ENCODE measurements at places on chromosomes 6 and 20.
A peak's percentile ranks its signal among the peaks of the same experiment; 100 is the strongest.

DNA sequence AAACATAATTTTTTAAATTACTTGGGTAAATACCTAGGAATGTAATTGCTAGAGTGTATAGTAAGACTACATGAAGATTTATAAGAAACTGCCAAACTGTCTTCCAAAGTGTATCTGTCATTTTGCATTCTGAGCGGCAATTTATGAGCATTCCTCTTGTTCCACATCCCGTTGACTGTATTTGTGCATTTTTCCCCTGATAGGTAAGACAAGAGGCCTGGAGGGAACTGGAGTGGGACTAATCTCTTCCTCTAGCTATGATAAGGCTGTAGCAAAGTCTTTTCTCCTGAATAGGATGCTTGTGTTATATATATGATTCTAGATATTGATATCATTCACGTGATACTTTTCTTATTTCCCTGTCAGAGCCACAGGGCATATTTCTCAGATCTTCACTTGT, 1557.5 kb downstream of the GRIK2 start:
- DNase-seq = no peak

DNA sequence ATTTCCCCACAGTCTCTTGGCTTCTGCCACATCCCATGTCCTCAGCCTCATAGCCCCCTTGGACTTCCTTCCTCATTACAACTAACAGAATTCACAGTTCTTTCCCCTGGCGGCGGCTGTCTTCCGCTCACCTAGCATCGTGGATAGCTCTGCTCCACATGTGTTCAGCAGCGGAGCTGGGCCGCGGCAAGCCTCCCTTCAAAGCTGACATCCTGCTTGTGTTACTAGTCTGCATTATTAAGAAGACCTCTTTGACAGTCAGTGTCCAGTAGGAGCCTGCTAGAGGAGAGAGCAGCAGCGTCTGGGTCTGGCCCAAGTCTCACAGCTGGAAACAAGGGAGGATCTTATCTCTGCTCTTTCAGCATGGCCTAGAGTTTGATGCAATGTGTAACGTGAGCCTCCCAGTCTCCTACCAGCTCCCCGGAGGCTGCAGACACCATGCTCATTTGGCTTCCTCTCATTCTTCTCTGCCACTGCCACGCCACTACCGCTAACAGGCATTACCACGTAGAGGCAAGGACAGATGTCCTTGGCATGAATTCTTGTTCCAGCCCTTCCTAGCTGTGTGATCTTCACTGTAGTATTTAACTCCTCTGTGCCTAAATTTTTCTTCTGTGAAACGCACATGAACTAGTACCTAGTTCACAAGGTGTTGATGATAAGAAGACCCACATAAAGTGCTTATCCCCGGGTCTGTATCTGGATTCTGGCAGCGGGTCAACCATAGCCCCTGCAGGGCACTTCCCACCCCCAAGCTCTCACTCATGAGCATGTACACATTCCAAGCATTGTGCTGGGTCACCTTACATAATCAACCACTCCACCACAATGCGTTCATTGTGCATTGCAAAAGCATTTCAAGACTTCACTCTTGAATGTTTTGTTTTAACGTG, 107.1 kb upstream of the BACH2 start:
- DNase-seq = peak; percentile 23

DNA sequence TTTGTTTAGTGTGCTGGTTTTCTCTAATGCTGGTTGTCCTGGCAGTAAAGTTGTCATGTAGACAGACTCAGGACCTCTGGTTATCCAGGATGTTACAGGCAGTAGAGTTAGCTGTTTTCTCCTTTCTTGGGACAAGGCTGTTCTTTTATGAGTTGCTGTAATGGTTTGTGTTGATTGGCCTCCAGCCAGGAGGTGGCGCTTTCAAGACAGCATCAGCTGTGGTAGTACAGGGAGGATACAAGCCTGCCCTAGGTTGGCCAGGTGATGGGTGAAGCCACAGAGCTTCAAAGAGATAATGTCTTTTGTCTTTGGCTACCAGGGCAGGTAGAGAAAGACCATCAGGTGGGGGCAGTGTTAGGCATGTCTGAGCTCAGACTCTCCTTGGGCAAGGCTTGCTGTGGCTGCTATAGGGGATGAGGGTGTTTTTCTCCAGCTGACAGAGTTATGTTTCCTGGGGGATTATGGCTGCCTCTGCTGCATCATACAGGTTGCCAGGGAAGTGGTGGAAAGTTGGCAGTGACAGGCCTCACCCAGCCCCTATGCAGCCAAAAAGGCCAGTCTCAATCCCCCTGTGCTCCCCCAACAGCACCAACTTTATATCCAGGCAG, 127.2 kb upstream of the TAB2 start:
- no peak for DNase-seq

DNA sequence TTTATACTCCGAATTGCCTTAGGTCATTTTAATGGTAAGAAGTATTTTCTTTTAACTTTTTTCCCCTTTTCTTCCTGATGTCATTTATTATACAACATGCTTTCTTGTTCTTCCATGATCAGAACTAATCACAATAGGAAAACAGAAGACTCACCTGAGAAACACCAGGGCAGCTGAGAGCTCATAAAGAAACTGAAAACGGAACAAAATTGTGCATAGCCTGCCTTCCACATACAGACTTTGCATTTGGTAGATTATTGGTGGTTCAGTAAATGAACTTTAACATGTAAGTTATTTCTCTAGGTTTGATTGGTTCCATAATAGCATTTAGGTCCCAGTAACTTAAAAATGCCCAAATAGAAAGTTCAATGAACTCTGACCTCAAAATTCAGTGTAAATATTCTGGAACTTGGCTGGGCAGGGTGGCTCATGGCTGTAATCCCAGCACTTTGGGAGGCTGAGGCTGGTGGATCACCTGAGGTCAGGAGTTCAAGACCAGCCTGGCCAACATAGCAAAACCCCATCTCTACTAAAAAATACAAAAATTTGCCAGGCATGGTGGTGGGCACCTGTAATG, 161.1 kb upstream of the DTNBP1 start:
- no peak for DNase-seq

GRCh38 chr6:41164551-41165120, 1.7 kb upstream of the TREM2 start:
- DNase-seq = no peak

DNA sequence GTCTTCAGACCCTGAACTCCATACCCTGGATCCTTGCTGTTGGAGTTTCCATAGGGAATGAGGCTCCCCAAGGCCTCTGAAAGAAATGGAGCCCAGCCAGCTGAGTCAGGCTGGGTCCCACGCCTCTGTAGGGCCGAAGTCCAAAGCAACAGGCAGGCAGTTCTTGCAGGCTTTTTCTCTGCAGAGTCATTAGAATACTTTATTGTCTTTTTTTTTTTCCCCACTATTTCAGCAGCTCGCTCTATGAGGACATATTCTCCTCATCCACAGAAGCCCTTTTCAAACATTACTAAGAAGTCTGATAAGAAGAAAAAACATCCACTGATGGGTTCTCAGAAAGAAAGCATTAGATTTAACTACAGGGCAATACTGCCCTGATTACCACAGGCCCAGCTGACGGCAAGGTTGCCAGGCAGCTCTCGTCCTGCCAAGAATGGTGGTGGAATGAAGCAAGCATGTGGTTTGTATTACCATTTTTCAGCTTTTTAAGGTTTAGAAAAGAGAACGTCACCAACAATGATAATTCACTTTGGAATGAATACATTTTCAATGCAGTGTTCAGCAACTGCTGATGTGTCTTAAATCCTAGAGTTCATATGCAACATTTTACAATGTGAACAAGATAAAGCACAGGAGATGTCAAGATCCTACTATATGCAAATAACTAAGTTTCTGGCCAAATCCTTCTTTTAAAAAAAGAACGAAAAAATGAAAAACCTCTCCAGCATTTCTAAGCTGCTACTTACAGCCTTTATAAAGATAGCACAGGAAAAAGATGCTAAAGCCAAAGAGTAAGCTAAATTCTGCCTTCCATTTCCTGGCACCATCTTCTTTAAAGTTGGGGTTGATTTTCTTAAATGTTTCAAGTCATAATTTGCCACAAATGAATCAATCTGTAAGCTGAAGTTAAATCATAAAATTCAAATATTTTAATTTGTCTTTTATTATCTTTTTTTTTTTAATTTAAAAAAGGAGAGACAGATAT, 223.6 kb upstream of the CITED2 start:
- DNase-seq = no peak

DNA sequence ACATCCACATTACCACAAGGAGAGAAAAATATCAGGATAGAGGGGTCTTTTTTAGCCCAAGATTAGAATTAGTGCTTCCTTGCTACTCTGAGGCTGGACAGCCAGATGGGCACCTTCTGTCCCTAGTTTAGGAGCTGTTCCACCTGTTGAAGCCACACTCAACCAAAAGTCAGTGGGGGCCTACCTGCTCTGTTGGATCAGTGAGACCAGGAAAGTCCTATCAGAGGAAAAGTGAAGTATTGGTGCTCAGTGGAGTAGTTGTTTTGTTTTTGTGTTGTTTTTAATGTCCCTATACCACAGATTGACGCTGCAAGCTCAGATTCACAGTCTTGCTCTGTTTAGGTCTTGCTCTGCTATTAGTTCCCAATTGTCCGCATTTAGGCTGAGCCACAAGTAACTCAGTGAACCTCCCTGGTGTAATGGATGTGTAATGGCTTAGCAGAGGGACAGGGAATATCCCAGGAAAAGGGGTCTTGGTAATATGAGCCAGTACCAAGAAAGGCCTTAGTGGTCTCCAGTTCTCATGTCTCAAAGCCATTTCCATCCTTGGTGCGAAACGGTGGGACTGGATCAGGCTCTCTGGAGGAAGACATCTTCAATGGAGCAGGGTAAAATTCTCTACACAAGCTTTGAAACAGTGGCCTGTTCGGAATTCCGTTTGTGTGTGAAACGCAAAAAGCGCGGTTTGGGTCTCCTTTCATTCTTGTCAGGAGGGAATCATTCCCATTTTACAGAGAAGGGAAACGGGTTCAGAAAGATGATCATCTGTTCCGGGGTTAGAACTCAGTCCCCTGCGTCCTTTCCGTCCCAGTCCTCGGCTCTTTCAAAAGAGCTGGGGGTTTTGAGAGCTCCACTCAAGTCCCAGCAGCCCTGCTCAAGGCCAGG, 631 bp upstream of the PABPC1L start:
- DNase-seq = no peak

GRCh38 chr6:136510782-136511181, 39.4 kb downstream of the MAP7 start:
- no peak for DNase-seq

Measured in NCI-H1417 (cell line).